ENCODE measurements at places on chromosomes 16 and 17.

DNA sequence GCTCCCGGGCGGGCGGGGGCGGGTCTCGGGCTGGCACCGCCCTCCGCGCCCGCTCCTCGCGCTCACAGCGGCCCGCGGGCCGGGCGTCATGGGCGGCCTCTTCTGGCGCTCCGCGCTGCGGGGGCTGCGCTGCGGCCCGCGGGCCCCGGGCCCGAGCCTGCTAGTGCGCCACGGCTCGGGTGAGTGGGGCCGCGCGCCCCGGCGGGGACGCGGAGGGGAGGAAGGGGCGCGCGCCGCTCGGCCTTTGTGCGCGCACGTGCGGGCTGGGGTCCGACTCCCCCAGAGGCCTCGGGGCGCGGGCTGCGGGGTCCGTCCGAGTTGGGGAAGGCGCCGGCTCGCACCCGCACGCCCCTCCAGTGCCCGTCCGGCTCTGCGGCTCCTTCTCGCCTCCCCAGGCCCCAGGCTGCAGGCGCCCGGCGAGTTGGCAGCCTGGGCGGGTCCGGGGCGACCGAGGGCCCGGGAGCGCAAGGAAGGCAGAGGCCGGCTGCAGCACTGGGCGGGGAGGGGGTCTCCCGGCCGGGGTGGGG, at the start of gene NME4:
Gene NME4 (plus strand): TSS at position 65 of the 527 bp plus-strand sequence. CDS start 24 bp downstream, at position 89.
- DNase-seq: peak; percentile 37

GRCh38 chr16:56270828-56271227, 79.5 kb downstream of the GNAO1 start:
- DNase-seq: no peak

- DNase-seq: no peak
Measured at GRCh38 chr17:18074566-18075272, 13.0 kb upstream of the DRG2 start.

DNA sequence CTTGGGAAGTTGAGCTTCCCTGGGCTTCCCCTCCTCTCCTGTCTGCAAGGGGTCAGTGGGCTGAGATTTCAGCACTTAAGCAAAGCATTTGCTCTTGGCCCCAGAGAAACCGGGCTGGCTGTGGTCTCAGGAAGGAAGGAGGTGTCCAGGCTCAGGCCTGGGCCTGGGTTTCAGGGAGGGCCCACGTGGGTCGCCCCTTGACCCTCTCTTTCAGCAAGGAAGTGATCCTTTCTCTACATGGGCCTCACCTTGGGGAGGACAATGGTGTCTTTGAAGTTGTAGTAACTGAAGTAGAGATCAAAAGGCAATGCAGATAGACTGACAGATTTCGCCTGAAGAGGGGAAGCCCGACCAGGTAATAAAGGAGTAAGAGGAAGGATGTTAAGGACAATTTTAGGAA, 2.7 kb downstream of the NOD2 start:
- no peak for DNase-seq

- DNase-seq: no peak
Measured at GRCh38 chr16:65489531-65490023, 367.7 kb upstream of the CDH11 start.

DNA sequence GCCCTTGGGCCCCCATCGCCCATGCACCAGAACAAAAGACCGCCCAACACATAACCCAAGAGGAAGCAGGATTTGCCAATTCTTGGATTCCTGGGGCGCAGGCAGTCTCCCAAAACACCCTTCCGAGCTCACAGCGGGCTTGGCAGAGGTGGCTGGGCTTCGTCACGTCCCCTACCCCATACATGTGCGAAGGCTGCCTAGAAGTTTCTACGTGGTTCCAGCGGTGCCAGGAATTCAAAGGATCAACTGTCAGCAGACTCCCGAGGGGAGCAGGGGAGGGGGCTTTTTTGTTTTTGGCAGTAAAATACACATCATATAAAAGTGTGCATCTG, 80.8 kb upstream of the PLCG2 start:
- no peak for DNase-seq

DNA sequence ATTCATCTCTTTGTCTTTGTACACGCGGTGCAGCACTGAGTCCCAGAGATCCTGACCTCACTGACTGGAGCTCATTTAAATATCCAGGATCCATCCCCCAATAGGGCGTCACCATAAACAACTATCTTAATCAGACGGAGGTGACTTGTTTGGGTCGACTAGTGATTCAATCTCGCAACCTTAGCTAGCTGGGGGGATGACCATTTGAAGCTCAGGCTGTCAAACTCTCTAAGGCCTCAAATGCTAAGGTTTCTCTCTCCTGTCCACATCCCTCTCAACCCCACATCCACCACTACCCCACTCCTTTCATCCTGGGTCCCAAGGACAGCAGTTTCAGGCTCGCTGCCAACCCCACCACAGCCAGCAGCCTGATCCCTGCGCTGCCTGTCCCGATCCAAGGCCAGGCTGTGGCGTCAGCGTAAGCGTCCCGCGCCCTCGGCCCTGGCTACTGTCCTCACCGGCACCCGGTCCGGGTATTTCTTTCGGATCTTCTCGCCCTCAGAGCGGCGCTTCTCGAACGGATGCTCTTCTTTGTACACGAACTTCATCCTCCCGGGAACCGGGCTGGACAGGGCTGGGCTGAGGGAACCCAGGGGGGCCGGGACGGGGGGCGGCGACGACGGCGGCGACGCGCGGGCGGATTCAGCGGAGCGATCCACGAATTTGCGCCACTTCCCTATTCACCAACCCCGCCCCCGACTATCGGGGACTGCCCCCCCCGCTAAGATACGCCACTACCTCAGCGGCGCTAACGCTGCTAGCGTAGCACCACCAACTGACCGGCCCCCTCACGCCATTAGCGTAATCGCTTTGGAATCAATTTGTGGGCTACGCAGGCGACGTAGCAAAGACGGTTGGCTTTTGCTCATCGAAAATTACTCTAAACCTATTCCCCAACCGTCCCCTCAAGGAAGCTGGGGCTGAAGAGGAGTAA, at the start of gene GABARAP:
Gene GABARAP (minus strand): TSS at position 667 of the 934 bp plus-strand sequence. CDS start 119 bp downstream, at position 548.
- peak; percentile 88 for DNase-seq

GRCh38 chr16:35575432-35575821, 2116.0 kb downstream of the TP53TG3F start:
- no peak for DNase-seq

- no peak for DNase-seq
Measured at GRCh38 chr17:80980397-80981061, 11.1 kb upstream of the CHMP6 start.
